GM04503 (cell line): ENCODE measurements at places on chromosomes 3 and 15.

GRCh38 chr3:140816372-140817195, 125.1 kb upstream of the SLC25A36 start:
- DNase-seq, result no peak

DNA sequence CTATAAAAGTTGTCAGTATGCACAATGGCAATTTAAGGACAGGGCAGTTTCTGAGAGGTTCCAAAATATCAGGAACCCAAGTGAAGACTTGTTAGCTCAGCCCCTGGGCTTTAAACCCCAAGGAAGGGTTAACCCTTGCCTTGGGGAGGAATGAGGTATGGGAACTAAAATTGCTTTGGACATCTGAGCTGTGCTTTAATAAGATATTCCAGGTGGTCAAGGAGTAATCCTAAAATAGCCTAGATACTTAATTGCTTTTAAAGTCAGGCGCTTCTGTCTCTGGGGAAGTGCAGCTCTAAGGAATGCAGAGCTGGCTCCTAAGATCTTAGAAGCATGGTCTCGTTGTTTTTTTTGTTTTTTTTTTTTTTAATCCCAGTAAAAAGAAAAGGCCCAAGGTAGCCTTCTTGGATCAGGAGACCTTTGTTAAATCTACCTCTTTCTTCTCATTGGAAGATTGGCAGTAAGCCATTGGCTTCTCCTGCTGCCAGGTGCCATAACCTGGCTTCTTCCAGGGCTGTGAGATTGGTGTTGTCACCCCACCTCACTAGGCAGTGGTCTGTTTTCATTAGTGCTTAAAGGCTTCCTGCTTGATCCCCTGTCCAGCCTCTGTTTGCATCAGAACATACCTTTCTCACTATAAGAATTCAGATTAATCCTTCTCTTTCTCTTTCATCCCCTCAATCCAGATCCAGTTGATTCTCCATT, 24.5 kb downstream of the ARID3B start:
- DNase-seq, result no peak

GRCh38 chr15:70521576-70522322, 241.6 kb downstream of the UACA start:
- no peak for DNase-seq

DNA sequence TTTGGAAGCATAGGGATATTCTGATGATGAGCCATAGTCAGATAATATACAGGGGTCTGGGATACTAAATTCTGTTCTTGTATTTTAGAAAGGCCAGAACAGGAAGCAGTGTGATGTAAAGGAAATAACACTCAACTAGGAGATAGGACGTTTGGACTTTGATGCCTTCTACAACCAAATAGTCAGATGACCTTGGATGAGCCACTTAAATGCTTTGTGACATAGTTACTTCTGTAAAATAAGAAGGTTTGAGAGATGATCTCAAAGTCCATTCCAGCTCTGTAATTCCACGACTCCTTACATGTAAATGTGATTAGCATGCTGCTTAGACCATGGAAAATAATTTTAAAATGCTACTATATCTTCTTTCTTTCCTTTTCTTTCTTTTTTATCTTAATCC, 29.5 kb upstream of the CCDC54 start:
- no peak for DNase-seq

- DNase-seq, result peak; percentile 93
These were observed 156.8 kb downstream of the WNT5A start for GRCh38 chr3:55330355-55330754.

DNA sequence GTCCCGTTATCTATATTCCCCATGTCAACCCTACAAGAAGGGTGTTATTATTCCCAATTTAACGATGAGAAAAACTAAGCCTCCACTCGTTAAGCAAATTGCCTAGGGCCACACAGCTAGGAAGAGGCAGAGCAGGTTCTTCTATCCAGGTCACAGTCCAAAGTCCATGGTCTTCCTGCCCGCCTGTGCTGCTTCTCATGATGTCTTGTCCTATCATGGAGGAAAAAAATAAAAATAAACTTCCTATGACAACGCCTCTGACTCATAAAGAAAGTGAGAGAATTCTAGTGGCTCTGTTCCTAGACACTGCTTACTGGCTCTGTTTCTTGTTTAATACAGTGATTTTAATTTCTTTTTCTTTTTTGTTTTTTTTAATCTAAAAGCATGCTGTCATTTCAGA, 9.7 kb downstream of the COL8A1 start:
- no peak for DNase-seq

GRCh38 chr3:171796625-171797264, 13.5 kb downstream of the PLD1 start:
- no peak for DNase-seq

DNA sequence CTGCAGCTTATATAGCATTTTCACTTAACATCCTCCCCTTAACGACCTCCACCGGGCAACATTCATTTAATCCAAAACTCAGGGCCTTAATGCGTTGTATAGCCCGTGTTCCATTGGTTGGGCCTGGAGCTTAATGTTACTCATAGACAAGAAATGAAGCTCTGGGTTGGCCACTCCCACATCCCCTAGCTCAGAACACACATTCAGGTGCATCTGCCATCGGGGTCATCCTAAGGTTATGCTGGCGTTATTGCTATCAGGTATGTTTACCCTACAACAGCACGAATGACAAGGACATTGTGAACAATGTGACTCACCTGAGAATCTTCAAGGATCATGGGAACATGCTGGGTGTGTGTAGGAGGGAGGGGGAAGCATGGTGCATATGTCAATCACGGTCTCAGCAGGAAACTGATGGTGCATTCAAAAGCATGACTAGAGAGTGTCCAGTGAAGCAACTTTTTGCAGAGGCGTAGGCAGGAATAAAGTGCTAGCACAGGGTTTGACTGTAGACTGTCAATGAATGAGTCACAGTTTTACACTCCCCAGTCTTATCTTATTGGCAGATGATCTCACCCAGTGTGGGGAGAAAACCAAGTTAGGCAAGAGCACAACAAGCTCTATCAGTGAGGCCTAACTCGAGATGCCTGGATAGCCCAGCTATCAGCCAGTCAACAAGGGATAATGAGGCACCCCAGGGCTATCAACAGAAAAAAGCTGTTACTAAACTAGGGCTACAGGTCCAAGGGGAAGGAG, 402.1 kb upstream of the MCTP2 start:
- DNase-seq, result no peak

- no peak for DNase-seq
These were observed 216.0 kb downstream of the TLE3 start for GRCh38 chr15:69881766-69882165.

GRCh38 chr15:59223736-59224135, 17.1 kb downstream of the LDHAL6B start:
- DNase-seq, result no peak
